ENCODE measurements at places on chromosomes 12 and 14.

GRCh38 chr12:111408686-111409402, 3.1 kb downstream of the SH2B3 start:
- DNase-seq: no peak

DNA sequence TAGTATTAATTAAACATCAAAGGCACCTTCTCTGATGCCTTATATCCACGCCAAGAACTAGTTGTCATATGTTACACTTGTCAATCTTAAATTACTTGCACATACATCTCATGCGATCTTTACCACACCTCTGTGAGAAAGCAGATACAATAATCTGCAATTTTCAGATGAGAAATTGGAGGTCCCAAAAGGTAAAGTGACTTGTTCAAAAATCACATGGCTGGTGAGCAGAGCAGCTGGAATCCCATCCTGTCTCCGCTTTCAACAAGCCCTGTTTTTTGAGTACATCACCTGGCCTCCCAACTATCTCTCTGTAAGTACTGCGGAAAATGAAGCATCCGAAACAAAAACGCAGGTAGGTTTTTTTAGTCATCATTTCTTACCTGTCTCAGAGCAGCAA, 203.4 kb upstream of the FOXN3 start:
- DNase-seq: no peak

DNA sequence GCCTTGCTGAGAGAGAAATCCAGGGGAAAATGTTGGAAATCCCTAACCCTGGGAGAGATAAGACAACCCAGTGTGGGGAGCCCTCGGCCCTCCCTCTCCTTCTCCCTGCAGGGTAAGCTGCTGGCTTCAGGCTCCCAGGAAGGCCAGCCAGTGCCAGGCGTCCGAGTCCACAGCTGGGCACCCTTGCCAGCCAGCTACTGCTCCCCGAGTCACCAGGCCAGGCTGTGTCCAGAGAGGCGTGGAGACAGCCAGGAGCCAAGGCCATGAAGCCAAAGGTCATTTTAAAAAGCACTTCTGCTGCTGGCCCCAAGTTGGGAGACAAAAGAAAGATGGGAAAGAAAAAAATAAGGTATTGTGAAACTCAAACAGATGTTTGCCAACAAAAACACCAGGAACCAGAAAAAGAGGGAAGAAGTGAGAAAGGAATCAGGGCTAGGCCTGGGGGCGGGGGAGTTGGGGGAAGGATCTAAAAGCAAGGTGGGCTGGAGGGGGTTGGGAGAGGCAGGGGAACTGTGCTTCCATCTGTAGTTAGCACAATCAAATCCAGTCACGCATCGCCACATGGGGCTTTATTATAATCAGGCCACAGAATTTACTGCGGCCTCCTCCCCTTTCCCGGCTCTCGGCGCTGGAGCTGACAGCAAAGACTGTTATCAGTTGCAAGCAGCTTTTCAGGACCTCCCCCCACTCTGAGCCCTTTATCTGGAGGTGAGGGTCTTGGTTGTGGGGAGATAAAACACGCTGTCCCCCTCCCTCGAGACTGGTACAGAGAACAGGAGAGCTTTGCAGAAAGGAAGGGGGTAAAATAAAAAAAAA, 33.5 kb downstream of the RBM19 start:
- DNase-seq: peak; percentile 54

- no peak for DNase-seq
These were observed 412.9 kb downstream of the RAD51B start for GRCh38 chr14:68232300-68233055.
